ENCODE measurements at places on chromosomes 12 and 14.

GRCh38 chr14:66371776-66372175, 114.4 kb upstream of the CCDC196 start:
- no peak for DNase-seq

DNA sequence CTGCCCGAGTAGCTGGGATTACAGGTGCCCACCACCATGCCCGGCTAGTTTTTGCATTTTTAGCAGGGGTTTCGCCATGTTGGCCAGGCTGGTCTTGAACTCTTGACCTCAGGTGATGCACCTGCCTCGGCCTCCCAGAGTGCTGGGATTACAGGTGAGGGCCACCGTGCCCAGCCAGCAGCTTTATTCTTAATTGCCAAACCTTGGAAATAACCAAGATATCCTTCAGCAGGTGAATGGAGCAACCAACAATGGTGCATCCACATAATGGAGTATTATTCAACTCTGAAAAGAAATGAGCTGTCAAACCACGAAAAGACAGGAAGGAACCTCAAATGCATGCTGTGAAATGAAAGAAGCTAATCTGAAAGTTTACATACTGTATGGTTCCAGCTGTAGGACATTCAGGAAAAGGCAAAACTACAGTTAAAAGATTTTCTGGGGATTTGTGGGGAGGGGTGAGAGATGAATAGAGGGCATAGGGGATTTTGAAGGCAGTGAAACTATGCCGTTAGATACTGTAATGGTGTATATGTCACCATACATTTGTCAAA, 118.8 kb upstream of the CCND2 start:
- no peak for DNase-seq

DNA sequence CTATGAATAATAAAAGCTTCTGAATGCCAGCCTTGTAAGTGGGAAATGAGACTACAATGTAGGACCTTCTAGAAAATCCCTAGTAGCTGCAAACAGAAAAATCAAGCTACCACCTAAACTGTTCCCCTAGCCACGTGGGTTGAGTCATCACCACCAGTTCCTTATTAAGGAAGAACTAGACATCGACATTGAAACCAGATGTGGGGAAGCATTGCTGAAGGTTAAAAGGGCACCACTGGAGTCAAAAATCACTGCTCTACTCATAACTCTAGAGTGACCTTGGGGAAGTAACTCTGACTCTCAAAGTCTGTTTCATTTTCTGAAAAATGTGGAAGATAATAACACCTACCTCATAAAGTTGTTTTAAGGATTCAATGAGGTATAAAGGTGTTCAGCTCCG, 9.4 kb upstream of the CNIH1 start:
- DNase-seq = no peak

DNA sequence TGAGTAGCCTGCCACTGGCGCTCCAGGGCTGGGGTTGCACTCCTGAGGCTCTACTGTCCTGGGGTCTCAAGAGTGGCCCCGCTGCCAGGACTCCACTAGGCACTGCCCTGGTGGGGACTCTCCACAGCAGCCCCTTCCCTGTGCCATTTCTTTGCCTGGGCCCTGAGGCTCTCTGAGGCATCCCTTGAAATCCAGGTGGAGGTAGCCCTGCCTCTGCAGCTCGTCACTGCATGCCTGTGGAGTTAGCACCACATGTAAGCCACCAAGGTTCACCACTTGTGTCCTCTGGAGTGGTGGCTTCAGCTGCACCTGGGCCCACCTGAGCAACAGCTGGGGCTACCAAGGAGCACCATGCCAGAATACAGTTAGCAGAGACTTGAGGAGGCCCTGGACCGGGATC, 39.9 kb upstream of the BATF start:
- no peak for DNase-seq

GRCh38 chr14:65287264-65288131, 125.0 kb upstream of the FUT8 start:
- DNase-seq = peak; percentile 32

- no peak for DNase-seq
Measured at GRCh38 chr14:73731111-73731510, 16.9 kb upstream of the PNMA1 start.

GRCh38 chr14:71336489-71337192, 429.4 kb downstream of the PCNX1 start:
- no peak for DNase-seq

DNA sequence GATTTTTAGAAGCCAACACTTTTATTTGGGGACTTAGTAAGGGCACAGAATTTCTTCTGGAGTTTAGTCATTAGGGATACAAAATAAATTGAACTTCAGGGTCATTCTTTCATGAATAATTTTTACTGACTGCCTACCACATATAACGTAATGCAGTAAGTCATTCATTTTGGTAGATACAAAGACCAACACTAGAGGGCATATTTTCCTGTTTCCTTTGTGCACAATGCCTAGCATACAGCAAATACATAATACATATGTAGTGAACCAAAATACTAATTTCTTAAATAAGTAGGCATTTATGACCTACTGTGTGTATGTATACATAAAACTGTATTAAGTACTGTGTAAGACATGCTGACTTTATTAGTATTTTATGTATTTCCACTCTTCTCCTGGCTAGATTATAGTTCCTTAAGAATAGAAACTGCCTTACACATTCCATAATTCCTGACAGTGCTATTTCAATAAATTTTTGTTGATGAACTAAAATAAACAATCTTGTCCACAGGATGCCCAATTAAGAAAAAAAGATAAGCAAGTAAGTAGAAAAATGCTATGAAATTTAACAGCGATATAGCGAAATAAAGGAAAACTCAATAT, 47.9 kb downstream of the PPP1R12A start:
- DNase-seq = no peak

DNA sequence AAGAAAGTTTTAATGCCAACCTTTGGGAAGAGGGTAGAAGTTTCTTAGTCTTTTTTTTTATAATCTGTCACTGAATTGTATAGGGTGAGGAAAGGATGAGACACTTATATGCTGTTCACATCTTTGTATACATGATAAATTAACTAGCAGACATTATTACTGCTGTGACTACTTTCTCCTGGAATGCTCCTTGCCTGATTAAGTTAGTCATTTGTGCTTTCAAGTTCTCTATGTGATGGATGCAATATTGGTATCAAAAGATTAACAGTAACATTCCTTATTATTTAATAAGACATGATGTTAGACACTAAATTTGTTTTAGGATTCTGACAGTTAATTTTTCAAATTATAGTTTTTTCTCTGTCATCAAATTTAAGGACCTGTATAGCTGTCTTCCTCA, 223.4 kb upstream of the GARIN2 start:
- no peak for DNase-seq

- DNase-seq = no peak
Measured at GRCh38 chr12:52774629-52775250, 2.4 kb downstream of the KRT76 start.

DNA sequence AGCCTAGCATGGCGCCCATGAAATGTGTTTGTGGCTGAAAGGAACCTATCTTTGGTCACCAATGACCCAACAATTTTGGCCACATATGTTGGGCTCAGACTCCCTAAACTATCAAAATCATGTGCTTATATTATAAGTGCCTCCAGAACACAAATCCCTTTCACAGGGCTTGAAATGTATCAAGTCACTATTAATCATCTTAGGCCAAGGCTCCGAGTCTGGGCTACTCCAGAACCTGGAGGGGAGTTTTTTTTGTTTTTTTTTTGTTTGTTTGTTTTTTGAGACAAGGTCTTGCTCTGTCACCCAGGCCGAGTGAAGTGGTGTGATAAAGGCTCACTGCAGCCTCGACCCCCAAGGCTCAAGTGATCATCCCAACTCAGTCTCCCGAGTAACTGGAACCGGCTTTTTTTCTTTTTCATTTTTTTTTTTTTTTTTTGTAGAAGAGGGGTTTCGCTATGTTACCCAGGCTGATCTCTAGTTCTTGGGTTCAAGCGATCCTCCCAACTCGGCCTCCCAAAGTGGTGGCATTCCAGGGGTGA, 989 bp upstream of the DRAM1 start:
- DNase-seq = no peak

GRCh38 chr12:105920161-105920684, 218.5 kb downstream of the NUAK1 start:
- no peak for DNase-seq

DNA sequence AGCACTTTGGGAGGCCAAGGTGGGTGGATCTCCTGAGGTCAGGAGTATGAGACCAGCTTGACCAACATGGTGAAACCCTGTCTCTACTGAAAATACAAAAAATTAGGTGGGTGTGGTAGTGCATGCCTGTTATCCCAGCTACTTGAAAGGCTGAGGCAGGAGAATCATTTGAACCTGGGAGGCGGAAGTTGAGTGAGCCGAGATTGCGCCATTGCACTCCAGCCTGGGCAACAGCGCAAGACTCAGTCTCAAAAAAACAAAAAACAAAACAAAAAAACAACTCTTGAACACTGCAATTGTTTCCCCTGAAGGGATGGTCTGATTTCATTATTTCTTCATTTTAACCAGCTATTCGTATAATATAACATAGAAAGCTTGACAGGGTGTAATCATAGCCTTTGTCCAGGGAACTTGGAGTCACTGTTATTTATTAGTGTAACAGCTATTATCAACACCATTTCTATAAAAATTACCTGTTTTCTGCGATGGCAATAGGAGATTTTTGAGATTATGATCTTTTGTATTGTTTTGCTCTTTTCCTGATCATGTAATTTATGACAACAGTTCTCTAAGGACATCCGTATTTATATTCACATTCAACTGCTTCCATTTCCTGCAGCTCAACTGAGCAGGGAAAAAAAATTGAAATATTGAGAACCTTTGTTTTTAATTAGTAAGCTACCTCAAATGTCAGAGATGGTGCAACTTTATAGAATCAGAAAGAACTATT, 94.7 kb downstream of the DIP2B start:
- no peak for DNase-seq

DNA sequence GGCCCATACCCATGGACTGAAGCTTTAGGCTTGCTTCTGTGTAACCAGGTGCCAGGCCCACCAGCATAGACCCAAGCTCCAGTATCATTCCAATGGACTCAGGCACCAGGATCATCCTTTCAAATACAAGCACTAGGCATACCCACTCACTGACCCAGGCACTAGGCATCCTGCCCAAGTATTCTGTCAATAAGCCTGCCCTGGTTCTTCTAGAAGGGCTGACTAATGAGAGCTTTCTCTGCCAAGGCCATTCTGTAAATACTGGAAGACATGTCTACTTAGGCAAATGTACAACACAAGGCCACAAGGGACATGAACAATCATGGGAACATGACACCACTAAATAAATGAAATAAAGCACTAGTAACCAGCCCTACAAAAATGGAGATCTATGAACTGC, 352.2 kb downstream of the FSCB start:
- DNase-seq = no peak

GRCh38 chr12:113649256-113649830, 177.7 kb upstream of the LHX5 start:
- no peak for DNase-seq

DNA sequence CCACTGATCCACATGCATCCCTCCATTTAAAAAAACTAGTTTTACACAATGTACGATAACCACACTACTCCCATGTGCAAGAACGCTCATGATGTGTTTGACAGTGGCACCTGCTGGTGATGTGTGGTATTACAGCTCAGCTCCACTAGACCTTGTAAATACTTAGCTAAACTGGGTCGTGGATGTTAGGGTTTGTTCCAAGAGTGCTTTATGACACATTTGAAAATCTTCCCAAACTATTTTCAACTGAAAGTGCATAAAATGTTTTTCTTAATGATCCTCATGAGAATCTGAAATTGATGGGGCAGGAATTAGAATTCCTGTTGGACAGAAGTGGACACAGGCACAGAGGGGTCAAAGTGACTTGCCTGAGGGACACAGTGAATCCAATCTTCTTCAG, 99.2 kb downstream of the SCARB1 start:
- no peak for DNase-seq

- DNase-seq = no peak
Measured at GRCh38 chr14:103692159-103692558, 23.1 kb downstream of the XRCC3 start.

DNA sequence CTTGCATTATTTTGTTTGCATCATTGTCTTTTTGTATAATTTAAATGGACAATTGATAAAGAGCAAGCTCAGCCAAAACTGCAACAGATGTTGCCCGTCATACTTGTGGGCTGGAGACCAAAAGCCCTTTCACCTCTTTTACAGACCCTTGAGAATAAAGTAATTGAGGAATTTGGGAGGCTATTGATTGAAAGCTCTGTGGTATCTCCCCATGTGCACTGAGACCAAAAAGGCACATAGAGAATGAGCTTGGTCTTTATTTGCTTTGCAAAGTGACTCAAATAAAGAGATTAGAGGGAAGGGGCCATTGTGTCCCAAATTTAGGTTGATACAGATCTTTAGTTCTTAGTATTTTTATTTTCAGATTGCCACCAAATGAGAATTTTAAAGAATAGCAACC, 617.6 kb downstream of the TRHDE start:
- DNase-seq = no peak

DNA sequence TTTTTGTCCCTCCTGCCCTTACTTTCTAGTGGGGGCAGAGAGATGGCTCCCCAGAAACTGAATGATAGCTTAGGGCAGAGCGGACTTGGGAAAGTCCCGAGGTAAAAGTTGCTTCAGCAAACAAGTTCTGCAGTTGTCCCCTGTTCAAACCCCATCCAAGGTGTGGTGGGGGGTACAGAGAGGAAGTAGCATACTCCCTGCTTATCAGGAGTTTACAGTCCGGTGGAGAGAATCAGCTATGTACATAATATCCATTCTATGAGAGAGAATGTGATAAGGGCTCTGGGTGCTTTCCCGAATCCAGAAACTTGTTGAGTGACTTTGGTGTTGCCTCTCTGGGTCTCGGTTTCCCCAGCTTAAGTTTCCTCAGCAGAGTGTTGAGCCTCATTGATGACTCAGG, 40.4 kb upstream of the VRK1 start:
- no peak for DNase-seq

DNA sequence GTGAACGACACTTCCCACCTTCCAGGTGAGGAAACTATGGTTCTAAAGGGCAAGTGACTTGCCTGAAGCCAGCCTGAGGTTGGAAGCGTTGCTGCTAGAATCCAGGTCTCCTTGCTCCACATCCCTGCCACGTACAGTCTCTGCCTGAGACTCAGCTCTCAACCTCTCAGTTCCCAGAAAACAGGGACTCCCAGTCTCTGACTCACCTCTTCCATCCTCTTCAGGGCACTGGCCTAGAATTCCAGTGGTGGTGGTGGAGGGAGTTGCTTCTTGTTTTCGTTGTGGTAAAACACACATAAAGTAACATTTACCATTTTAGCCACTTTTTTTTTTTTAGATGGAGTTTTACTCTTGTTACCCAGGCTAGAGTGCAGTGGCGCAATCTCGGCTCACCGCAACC, 7.3 kb downstream of the GPR68 start:
- DNase-seq = no peak

DNA sequence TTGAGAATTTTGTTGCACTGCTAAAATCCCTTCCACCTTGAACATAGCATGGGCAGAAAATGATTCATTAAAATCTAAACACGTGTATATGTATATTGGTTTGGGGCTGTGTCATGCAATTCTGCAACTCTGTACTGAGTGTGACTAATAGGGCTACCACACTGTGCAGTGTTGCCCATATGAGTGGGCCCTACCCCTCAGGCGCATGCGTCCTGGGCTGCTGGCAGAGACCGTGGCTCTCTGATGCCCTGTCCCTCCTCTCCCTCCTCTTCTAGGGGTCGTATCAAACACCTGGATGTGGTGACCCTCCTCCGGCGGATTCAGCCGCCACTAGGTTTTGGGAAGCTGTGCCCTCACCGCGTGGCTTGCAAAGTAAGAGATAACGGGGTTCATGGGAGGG, 128.4 kb upstream of the FKBP4 start:
- no peak for DNase-seq
